ENCODE measurements at places on chromosomes 1 and 21.

GRCh38 chr1:194476351-194476750 lies 1289.9 kb upstream of the B3GALT2 start:
- DNase-seq = no peak

- DNase-seq = no peak
Measured at GRCh38 chr1:184212649-184213314, 161.3 kb downstream of the TSEN15 start.

- no peak for DNase-seq
Measured at GRCh38 chr1:172894349-172895049, 156.2 kb downstream of the TNFSF18 start.

DNA sequence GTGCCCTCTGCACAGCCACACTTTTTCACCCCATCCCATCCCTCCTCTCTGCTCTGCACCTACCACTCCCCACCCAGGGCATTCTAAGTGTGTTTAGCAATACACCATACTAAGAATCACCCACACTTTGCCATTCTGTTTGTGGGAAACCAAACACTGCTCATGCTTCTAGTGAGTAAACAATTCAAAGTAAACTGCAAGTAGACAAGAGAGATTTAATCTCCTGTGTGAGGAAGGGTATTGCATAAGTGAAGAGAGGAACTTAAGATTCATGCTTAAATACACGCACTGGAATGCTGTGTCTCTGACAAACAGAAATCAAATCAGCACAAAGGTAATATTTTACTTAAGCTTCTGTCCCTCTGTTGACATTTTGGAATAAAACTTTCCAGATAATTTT lies 4.8 kb upstream of the EDARADD start:
- DNase-seq = no peak

- no peak for DNase-seq
Measured at GRCh38 chr1:91099746-91100621, 78.1 kb upstream of the ZNF644 start.

GRCh38 chr1:201686714-201687455 lies 142.1 kb upstream of the IPO9 start:
- no peak for DNase-seq

DNA sequence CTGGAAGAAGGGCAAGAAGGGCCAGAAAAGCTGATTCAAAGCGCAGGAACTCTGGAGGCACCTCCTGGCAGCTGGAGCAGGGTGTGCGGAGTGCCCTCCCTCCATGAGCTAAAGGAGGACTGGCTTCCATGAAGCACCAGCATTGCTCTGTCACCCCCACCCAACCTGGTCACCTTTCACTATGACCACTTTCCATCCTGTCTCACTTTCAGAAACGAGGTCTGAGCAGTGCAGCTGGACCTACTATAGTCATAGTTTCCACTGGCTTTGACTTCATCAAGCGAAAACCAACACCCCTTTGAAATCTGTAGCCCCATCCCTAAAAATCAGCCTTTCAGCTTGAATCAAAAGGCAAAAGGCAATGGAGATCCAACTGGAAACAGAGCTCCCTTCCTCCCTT lies 84.8 kb upstream of the CACNA1E start:
- DNase-seq = no peak

- DNase-seq = no peak
Measured at GRCh38 chr1:156504438-156504813, 3.9 kb upstream of the MEF2D start.
